ENCODE measurements at places on chromosomes 2 and 18. TPM values are rescaled to one million over a fixed set of nuclear protein-coding genes. Genes with fewer than 3 reads are reported as not detected.

SLC30A3 gene
- 0.05 TPM for total RNA-seq

NOP58 gene
- 94.9 TPM for total RNA-seq

DAPL1 gene
- total RNA-seq: 2.9 TPM

FOXD4L1 gene
- 0.24 TPM for total RNA-seq

DUSP19 gene
- total RNA-seq: 2.8 TPM

ABCG8 gene
- under 0.01 TPM for total RNA-seq

- H3K27me3 ChIP-seq: no peaks in the 10 kb centered on the region
- no peak for DNase-seq
- peak within 1 kb of the TSS; percentile 99 for H3K27ac ChIP-seq
- peak within 1 kb of the TSS; percentile 98 for H3K4me3 ChIP-seq
- H3K4me1 ChIP-seq: no peaks in the 10 kb centered on the region
Observed at GRCh38 chr2:44168681-44169154, at the start of gene PPM1B. Gene PPM1B (plus strand): TSS chr2:44168875. CDS start chr2:44201200, 32,325 bp downstream.

DNA sequence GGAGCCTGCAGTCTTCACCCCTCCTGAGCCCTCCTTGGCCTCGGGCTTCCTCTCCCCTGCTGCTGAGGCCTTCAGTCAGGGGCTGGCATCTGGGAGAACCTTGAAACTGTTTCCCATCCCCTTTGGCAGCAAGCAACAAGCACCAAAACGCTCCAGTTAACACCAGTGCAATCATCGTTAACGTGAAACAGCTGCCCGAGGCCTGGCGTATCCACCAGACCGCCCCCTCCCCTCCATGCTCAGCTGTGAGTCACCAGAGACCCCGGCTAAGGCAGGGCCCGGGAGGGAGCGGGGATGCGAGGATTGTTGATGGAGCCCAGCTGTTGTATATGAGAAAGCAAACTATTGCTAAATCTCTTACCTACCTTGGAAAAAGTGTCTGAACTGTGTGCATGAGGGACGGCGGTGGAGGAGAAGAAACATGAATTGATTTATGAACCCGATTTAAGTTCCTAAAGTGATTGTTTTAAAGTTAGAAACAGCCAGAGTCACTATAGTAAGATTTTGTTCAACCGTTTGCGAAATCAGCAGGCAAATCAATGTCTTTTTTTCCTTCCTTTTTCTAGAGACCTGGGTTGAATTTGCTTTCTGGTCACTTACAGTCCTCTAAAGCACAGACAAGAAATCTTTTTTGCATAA lies 5.2 kb downstream of the ZFP36L2 start:
- DNase-seq: no peak
- H3K27me3 ChIP-seq: no peaks in the 10 kb centered on the region
- H3K27ac ChIP-seq: peak overlapping the region; percentile 99
- peaks cover 19% of the 10 kb centered on the region for H3K4me1 ChIP-seq

DNA sequence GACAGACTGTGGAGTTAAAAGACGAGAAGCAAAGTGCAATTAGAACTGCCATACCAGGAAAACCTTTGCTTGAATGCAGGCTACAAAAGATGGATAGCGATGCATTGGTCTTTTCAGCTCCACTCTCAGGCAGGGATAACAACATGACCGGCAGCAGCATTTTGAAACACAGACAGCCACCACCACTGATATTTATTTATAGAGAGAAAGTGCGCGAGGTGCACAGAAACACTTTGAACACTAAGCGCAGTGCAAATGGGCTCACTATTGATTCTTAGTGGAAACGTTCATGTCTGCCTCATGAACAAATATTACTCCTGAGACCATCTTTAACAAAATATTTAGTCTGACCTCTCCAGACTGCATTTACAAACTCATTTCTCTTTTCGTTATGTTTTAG lies 32.9 kb downstream of the CAVIN2 start:
- no peaks in the 10 kb centered on the region for H3K36me3 ChIP-seq
- no peak for DNase-seq
- H3K27me3 ChIP-seq: no peaks in the 10 kb centered on the region
- no peak overlapping the region for H3K4me3 ChIP-seq
- H3K4me1 ChIP-seq: no peaks in the 10 kb centered on the region
- no peak overlapping the region for H3K27ac ChIP-seq

DNA sequence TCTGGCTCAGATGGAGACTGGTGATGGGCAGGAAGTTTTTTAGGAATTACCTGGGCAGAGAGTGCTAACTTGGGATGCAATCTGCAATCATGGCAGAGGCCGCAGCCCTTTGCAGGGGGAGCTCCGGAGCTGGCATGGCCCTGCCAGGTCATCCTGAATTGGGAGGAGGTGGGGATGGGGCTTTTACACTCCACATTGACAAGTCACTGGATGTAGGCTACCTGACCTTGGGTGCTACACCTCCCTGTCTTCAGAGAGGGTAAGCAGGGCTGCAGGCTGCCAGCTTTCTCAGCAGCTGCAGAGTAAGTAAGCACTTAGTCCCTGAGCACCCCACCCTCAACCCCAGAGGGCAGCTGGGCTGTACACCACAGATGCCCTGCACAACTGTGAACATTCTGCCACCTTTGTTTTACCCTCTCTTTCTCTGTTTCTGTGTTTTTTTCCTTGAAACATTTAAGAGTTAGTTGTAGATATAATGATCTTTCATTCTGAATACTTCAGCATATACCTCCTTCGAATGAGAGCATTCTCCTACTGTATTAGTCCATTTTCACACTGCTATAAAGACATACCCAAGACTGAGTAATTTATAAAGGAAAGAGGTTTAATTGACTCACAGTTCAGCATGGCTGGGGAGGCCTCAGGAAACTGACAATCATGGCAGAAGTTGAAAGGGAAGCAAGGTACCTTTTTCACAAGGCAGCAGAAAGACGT lies 6.8 kb upstream of the HS1BP3 start:
- no peaks in the 10 kb centered on the region for H3K4me1 ChIP-seq
- DNase-seq: no peak
- peaks cover 13% of the 10 kb centered on the region for H3K27me3 ChIP-seq
- H3K36me3 ChIP-seq: no peaks in the 10 kb centered on the region

GRCh38 chr18:59057969-59058368 lies 81.7 kb upstream of the SEC11C start:
- no peaks in the 10 kb centered on the region for H3K27me3 ChIP-seq
- no peak for DNase-seq
- H3K36me3 ChIP-seq: no peaks in the 10 kb centered on the region
- no peaks in the 10 kb centered on the region for H3K4me1 ChIP-seq
- no peak overlapping the region for H3K4me3 ChIP-seq
- H3K27ac ChIP-seq: no peak overlapping the region

- no peak overlapping the region for H3K4me3 ChIP-seq
- H3K36me3 ChIP-seq: no peaks in the 10 kb centered on the region
Observed at GRCh38 chr2:11933854-11934253, 187.4 kb downstream of the LPIN1 start.
